ENCODE measurements at places on chromosomes 5 and 9.

DNA sequence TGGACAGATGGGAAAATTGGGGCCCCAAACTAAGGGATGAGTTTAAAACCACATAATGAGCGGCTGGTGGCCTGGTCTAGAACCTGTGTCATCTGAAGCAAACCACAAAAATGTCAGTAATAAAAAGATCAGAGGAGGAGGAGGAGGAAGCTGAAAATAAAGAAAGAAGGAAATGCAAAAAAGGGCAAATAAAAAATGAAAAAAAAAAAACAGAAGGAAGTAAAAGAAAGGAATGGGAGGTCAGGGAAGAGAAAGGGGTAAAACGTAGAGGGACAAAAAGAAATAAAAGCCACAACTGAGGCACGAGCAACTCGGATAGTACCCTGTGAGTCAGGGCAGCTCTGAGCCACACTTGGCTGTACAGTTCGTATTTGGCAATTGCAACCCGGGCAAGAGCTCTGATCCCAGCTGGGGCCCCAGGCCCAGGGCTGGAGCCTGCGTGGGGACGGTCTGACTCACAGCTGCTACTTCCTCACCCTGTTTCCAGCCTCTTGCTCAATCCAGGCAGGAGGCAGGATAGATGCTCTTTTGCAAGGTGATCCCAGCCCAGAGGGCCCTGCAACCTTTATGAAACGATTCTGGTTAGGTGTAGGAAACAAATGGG lies 137.9 kb upstream of the TRIM32 start:
- no peak for DNase-seq

DNA sequence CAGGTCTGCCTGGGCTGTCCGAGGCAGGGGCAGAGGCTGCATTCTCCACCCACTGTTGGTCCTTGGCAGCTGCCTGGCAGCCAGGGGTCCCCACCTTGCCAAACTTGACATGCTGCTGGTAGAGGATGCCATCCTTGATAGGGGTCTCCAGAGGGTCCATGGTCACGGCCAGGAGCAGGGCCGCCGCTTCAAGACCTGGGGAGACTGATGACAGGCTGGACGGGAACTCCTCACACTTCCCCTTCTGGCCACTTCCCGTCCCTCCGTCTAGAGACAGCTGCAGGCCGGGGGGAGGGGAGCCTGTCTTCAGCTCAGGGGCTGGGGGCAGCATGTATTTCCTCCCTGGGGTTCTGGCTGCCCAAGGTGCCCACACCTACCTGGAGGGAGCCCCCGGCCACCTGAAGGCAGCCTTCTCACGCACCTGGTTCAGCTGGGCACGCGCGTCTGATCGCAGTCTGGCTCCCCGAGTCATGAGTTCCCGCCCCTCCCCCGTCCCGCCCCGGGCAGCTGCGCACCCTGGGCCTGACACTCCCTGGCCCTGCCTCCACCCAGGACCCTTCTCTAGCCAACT lies at the start of gene DOK3:
TSS of gene DOK3 (minus strand) at position 446 of the 571 bp plus-strand sequence. CDS start at position 160, 286 bp downstream.
- DNase-seq, result no peak

DNA sequence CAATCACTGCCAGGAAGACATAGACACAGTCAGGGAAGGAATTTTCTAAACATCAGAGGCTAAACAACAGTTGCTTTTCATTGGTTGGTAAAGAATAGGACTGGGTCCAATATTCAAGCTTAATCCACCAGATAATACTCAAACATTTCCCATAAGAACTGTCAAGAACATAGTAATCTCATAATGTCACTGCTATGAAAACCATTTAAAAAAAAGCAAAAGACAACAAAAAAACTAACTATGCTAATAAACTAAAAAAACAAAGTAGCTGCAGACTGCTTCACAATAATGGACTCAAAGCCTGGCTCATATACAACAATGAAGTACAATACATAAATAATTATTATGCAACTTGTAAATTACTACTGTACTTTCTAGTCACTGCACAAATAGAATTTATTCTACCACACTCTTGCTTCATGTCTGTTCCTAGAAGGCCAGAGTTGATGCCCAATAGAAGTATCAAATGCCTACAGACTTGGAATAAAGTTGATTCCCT lies 148.7 kb downstream of the MLLT3 start:
- no peak for DNase-seq

GRCh38 chr5:179061025-179061424 lies 852 bp downstream of the ZNF354C start:
- DNase-seq, result no peak

GRCh38 chr5:107576155-107576554 lies 94.6 kb downstream of the EFNA5 start:
- DNase-seq, result no peak

GRCh38 chr5:60229691-60230185 lies 336.2 kb upstream of the PDE4D start:
- DNase-seq, result no peak

DNA sequence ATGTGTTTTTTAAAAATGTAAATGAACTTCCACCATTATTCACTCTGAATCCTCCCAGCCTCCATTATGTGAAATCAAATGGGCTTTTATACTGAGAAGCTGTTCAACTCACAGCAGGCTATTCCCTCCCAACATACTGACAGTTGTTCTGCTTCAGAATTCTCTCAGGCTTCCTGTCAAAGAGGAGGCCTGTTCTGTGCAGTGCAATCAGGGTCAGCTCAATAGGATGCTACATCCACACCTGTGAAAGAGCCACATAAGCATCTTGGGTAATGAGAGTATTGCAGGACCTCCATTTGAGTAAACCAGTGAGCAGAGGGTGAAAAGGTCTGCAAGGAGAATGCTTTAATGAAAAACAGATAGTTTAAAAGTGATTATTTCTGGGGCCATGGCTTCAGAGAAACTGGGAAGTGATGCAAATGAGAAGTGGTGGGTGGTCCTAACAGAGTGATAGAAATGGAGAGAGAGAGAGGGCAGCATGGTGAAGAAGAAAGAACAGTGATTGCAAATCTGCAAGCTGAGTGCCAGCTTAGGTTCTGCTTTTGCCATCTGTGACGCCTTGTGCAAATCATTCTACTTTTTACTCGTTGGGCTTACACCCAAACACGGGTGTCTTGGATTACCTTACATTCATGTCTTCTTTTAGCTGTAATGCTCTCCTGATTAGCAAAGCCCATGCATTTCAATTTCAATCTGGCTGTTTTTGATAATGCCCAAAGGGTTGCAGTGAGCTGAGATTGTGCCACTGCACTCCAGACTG lies 202.5 kb upstream of the NMUR2 start:
- no peak for DNase-seq

- no peak for DNase-seq
These were observed 40.1 kb upstream of the TIFAB start for GRCh38 chr5:135492319-135492626.

GRCh38 chr9:136777359-136777758 lies 13.0 kb upstream of the LCN15 start:
- DNase-seq, result no peak

Data from NCI-H2171 (cell line).